ENCODE measurements at places on chromosomes 12 and 14. TPM values are rescaled to one million over a fixed set of nuclear protein-coding genes. Genes with fewer than 3 reads are reported as not detected.

Gene LYZ
- total RNA-seq = not detected

Gene TIMM9
- 34.6 TPM for total RNA-seq

Gene SDR9C7
- not detected for total RNA-seq

Gene KRT73
- 0.45 TPM for total RNA-seq

DNA sequence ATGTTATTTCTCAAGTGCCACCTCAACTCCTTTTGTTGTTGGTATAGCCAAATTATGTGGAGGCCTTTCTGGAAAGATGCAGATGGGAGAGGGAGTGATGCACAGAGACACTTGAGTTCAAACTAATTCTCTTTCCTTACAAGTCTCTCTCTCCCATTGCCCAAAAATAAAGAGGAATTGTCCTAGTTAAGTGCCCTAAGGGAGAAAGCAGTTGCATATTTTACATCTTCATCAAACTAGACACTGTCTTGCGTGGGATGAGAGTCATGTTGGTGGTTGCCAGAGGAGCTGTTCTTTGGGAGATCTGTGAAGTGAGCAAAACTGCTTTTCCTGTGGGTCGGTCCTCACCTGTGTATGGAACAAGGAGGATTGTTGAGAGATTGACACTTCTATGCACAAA lies 72.2 kb downstream of the EP400 start:
- DNase-seq = no peak

DNA sequence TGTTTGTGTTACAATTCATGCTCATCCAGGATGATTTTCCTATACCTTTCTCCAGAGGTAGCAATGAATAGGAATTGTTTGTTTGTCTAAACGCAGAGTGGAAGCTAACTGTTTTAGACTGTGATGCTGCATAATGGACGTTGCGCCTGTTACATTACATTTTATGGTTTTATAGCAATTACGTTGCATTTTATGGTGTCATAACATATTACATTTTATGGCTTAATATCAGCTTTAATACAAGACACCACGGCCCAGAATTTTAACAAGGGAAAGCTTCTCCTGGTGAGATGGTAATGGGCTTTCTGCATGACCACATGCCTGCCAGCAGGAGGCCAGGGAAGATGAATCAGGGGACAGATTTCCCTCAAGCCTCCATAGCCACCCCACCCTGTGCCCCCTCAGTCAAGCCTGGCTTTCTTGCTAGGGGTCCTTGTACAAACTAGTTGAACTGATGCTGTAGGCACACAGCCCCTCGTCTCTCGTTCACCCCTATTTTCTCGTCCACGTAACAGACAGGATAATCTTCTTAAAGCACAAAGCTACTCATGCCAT lies 56.5 kb downstream of the HSPB8 start:
- no peak for DNase-seq

DNA sequence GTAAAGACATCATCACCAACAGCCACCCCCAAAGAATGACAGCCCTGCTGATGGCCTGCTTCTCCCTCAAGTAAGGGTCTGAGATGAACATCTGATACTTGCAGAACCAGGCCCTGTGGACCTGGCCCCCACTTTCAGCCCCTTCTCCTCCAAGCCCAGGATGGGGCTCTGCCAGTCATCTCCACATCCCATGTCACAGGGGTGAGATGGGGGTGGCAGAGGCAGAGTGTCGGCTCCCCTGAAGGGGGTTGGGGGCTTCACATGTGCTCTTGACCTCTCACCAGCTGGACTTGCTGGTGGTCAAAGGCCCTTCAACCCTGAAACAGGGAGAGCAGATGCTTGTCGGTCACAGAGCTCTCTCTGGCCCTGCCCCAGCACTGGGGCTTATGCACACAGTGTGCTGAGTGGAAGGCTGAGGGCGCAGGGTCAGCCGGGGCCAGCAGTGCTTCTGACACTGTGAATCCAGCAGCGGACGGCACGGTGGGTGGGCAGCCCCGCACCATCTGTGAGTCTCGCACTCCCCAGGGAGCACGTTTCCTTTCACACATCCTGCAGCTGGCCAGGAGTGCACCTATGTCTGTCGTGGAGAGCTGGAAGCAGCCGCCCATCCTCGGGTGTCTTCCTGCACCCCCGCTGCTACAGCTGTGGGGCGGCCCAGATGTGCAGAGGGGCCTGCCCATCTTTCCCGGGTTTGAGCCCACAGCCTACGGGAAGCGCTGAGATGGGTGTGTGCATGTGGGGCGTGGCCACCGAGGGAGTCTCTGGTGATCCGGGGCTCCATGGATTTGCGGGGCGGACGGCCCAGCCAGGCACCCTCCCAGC lies 94.3 kb downstream of the ADGRD1 start:
- DNase-seq = no peak

DNA sequence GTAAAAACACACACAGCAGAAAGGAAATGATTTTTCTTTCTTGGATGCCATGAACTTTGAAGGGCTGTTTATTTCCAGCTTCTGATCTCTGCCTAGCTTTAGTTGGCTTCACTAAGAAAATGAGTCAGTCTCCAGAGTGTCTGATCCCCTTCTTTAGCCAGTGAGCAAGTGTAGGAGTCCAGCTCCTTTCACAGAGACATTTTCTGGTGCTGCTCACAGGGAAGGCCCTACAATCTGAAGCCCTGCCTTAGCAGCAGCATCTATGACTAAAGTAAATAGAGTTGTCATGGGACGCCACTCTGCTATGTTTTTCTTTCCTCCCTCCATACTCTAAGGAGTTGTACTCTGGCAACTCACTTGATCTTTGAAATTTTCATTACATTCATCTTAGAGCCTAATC lies 103.5 kb downstream of the RPAP3 start:
- DNase-seq = no peak

- DNase-seq = no peak
Observed at GRCh38 chr12:25829192-25829591, 129.3 kb upstream of the RASSF8 start.

DNA sequence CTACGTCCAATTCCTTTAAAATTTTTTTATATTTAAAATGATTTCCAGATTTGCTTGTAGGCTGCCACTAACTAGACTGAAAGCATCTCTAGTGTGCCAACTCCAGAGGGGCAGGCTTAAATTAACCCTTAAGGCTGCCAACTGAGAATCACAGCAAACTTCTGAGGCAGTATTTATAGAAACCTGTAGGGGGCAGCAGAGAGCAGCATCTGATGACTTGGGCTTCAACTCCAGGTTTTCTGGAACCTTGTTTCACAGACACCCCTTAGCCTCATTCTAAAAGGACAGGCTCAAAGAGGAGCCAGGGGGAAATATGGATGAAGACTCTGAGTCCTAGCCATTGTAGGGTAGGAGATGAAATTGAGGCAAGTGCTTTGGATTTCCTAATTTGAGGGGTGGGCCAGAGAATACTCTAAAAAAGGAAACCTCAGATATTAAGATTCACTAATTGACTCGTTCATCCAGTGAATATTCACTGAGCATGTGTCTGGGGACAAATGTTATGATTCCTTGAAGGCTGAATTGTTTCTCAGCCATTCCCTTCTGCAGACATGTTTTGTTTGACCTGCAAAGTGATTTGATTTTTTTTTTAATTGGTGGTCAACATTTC lies 63.3 kb upstream of the HSPB8 start:
- DNase-seq = peak; percentile 45

DNA sequence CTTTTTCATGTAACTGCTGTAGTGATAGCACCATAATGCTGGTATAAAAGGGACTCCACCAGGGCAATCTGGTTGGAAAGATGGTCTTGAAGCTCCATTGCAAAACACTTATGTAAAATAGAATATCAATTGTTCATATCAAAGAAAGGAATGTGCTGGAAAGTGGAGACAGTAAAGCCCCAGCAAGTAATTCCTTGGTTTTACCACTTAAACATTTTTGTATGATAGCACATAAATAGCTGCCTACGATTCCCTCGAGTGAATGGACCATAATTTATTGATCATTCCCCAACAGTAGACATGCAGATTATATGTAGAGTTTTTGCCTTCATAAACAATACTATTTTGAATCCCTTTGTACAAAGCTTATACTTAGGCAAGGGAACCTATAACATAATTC lies 275.4 kb downstream of the PAWR start:
- DNase-seq = no peak

DNA sequence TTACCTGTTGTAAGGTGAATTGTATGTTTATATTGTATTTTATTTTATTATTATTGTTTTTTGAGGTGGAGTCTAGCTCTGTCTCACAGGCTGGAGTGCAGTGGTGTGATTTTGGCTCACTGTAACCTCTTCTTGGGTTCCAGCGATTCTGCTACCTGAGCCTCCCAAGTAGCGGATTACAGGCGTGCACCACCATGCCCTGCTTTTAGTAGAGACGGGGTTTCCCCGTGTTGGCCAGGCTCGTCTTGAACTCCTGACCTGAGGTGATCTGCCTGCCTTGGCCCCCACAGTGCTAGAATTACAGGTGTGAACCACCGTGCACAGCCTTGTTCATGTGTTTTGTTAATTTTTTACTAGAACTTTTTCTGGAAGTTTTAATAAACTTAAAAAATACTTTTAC lies 3.8 kb downstream of the ATF7IP start:
- no peak for DNase-seq

GRCh38 chr12:65648461-65648860 lies 175.8 kb upstream of the HMGA2 start:
- no peak for DNase-seq

- no peak for DNase-seq
Observed at GRCh38 chr14:91745344-91745743, 13.5 kb upstream of the CATSPERB start.

- DNase-seq = no peak
Observed at GRCh38 chr14:94346841-94347240, 23.7 kb upstream of the SERPINA6 start.

DNA sequence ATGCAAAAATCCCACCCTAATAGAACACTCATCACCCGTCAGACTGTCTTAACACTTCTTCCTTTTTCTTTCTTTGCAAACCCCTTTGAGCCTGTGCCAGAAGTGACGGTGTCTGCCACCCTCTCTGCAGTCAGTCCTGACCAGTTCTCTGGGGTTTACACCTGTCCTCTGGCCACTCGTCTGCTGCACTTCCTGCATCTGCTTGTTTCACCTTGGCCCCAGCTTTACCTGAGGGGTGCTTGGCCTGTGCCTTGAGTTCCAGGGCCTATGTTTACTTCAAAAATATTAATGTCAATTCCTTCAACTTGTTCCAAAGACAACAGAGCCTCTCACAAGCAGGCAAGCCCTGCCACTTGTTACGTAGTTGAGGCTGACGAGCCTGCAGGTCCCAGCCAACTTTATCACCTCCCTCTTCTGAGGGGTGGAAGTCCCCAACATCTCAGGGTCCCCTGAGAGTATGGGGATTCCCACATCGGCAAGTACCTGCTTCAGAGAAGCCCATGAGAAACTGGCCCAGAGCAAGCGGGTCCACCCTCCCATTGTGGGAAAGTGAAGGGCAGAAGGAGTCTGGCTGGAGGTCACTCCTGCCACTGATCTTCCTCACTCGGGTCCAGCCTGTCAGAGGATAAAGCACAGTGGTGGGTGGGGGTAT lies 205.4 kb downstream of the DAD1 start:
- DNase-seq = no peak

- DNase-seq = no peak
Observed at GRCh38 chr12:107288414-107289127, 195.2 kb upstream of the CRY1 start.

DNA sequence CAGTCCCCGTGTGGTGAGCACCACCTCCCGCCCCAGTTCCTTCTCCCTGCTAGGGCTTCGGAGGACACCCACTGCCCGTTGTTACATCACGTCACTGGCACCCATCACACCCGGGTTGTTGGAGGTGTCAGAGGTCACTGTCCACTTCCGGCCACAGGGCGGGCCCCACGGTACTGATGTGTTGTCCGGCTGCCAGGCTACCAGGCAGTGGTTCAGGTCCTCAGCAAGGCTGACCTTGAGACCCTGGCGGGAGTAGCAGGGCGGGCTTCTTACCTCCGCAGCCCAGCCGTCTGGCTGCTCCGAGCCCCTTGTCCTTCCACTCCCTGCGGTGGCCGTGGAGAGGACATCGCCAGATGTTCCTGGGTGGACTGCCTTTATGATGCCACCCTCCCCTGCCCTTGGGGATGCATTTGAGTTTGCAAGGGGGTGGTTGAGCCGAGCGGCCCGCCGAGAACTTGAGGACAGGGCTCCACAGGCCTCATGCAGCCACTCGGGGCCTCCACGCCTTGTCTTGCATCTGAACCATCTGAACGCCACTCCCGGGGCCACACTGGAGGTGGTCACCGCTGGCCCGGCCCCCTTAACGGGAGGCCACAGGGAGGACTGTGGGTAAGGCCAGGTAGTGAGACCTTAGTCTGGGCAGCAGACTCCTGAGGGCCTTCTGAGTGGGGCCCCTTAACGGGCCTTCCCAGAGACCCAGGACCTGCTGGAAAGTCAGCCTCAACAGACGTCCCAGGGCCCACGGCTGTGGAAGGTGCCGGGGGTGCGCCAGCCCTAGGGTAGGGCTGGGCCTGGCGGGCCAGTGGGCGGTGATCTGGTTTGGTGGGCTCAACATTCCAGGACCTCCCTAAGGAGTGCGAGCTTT lies 27.1 kb upstream of the PLD4 start:
- no peak for DNase-seq

DNA sequence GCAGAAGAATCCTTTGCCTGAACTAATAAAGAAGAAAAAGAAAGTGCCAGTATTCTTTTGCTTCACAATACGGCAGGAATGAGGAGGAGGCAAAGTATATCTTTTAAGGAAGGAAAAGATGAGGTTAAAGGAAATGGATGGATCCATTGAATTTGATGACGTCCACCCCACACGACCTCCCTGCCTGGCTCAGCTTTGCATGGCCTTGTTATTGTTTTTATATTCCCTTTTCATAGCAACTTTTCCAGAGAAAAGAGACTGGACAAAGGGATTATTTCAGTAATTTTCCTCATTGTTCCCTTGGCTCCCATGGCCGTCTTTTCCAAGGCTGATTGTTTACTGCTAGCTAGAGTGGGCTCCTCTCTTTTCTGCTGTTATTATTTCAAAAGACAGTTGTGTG lies 123.2 kb upstream of the SEL1L start:
- DNase-seq = no peak

DNA sequence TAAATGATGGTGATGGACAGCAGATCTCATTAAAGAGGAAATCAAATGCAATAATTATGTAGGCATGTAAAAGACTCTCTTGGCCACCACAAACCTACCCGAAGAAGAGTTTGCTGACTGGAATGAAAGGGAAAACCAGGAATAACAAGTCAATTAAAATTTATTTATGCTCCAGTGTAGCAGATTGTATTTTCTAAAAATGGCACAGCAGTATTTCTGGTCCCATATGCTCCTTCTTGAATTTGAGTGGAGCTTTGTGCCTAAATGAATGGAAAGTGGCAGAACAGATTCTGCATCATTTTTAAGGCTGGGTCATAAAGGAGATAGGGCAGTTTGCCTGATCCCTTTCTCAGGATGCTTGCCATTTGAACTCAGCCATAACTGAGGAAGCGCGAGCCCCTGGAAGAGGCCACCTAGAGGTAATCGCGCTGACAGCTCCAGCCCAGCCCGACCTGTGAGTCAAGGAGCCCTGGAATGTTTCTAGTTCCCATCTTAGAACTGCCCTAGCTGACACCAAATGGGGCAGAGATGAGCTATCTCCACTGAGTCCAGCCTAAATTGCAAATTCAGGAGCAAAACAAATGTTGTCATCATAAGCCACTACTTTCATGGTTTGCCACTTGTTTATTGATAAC lies 229.2 kb upstream of the TMTC1 start:
- DNase-seq = no peak

- DNase-seq = no peak
Observed at GRCh38 chr12:14701809-14702568, 5.6 kb upstream of the GUCY2C start.

Data from activated CD8-positive, alpha-beta T cell treated with anti-CD3 and anti-CD28 coated beads, Interleukin-2, amount 10 ng/mL, durations not matched to agents 7 days and 5 days (primary cell).